ENCODE measurements at places on chromosomes 2 and 18.

DNA sequence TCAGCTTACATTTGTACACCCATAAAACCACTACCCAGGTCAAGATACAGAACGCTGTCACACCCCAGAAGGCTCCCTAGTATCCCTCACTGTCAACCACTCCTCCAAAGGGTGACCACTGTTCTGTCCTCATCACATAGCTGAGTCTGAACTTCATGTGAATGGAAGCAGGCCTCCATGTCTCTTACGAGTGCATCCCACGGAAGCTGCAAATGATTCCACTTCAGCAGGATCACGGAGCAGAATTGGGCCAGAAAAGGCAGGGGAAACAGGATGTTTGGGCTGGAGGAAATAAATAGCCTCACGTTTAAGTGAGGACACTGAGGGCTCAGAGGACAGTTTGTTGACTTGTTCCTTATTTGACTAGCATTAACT lies 38.4 kb downstream of the LBH start:
- no peak for DNase-seq

GRCh38 chr2:232088771-232089170 lies 127.3 kb downstream of the DIS3L2 start:
- no peak for DNase-seq

GRCh38 chr2:108548208-108549003 lies 14.1 kb downstream of the LIMS1 start:
- no peak for DNase-seq

GRCh38 chr2:37084797-37085196 lies 479 bp downstream of the GPATCH11 start:
- no peak for DNase-seq

DNA sequence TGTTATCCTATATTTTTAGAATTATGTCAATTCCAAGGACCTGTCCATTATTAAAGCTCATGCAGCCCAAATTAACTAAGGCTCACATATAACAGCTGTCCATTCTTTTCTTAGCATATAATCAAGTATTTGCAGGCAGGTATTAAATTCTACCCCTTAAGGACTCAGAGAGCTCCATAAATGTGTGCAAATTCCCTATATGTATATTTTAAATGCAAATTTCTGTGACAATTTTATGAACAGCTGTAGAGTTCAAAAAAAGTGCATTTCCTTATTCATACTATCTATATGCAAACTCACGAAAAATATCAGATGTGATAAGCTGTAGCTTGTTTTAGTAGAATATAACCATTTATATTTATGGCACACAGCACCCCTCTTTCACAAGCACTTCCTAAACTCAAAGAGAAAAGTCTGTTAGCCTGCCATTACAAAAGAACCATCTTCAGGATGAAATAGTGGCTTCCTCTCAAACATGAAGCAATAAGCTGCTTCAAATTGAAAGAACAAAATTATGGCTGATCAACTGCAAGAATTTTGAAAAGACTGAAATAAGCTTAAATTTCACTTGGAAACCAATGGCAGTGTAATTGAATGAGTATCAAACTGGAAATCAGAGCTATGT lies 155.0 kb upstream of the REG3G start:
- DNase-seq, result no peak

- no peak for DNase-seq
Measured at GRCh38 chr2:172326211-172326509, 101.2 kb upstream of the ITGA6 start.

DNA sequence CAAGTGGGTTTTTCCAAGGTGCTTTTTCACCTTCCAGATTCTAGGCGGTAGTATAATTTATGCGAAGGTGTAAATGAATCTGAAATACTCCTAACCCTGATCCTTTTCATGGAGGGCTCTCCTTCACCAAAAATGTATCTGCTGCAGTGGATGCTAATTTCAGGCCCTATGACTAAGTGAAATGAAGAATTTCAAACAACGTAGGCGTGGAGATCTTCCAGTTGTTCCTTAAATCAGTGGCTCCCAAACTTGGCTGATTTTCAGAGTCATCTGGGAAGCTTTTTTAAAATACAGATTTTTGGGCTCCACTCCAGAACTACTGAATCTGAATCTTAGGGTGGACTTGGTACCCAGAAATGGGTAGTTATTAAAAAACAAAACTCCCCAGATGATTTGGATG lies 5.5 kb downstream of the GCKR start:
- DNase-seq, result no peak

- DNase-seq, result no peak
Measured at GRCh38 chr2:224333726-224334482, 68.0 kb downstream of the FAM124B start.

GRCh38 chr2:125479143-125479636 lies 1176.8 kb upstream of the GYPC start:
- DNase-seq, result no peak

GRCh38 chr2:169415233-169415748 lies 53.0 kb upstream of the LRP2 start:
- DNase-seq, result no peak

DNA sequence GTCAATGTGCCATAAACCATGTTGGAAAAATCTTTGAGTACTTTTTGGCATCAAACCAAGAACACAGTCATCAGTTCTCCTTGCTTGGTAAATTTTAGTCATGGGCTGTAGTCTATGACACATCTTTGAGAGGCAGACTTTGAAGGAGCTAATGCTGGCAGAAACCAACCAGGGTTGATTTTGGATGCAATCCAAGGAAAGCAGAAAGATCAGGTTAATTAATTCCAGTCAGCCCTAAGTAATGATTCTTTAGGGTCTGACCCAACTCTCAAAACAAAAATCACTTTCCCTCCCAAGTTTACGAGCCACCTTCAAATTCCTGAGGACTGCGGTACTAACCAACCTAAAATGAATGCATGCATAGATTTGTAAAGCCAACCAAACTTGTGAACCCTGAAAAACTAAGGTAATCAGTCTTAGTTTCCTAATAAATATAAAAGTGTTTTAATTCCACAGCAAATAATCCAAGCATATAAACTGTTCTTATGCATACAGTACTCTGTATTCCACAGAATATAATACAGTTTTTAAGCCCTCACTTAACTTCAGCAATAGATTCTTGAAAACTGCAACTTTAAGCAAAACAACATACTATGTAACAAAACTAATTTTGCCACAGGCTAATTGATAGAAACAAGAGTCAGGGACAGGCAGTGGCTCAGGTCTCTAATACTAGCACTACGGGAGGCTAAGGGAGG lies 22.0 kb downstream of the AP1S3 start:
- no peak for DNase-seq

GRCh38 chr18:33115476-33115875 lies 325.0 kb downstream of the CCDC178 start:
- no peak for DNase-seq

GRCh38 chr2:118806797-118807667 lies 40.4 kb downstream of the EN1 start:
- no peak for DNase-seq

DNA sequence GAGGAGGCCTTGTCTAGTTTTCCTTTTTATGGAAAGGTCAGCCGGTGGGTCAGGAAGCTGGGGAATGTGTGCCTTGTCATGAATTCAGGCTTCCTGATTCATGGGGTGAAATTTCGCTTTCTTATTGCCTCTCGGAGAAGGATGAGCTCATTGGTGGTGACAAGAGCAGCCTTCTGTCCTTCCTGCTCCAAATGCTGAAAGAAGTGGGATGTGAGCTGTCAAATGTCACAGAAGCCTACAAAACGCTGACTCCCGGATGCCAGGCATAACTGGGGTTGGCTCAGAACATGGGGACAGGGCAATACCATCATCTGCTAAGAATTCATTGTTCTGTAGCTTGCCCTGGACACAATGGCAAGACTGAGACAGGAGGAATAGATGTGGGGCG lies 55.8 kb upstream of the FAM136A start:
- DNase-seq, result no peak

DNA sequence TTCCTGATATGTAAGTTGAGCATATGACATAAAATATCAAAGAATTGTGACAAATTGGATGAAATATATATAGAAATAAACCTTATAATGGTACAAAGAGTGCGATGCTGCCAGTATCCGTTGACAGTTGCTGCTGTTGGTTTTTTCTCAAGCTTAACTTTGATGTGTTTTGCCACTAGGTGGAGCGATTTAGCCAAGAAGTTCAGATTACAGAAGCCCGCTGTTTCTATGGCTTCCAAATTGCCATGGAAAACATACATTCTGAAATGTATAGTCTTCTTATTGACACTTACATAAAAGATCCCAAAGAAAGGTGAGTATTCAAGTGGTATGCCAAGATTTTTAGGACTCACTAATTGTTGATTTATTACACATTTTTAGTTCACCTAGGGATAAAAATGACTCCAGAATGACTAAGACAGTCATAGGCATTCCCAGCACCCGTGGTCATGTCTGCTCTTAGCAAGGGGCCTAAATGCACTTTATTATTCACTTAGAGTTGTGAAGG lies 2.1 kb downstream of the RRM2 start:
- DNase-seq, result no peak

DNA sequence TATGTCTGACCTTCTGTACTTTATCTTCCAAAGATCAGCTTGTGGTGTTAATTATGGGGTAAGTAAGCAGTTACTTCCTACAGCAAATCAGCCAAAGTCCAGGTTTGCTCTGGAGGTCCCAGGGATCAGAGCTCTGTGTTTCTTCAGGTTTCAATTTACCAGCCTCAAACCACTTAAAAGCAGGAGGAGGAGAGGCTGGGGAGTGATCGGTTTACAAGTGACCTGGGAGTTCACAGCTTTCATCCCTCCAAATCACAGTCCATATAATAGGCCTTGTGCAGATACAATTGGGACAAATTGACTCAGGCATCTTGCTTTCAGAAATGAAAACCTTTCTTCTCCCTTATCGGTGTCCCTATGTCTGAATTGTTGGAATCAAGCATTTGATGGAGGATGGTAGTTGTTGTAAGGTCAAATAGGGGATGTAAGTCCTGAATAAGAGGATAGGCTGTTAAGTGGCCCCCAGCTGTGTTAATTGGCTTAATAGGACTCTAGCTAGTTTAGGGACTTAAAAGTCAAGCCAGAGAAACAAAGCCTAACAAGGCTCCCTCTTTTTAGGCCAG lies 188.0 kb upstream of the NT5C1B start:
- no peak for DNase-seq

GRCh38 chr2:144362401-144362800 lies 157.5 kb downstream of the ZEB2 start:
- DNase-seq, result no peak

DNA sequence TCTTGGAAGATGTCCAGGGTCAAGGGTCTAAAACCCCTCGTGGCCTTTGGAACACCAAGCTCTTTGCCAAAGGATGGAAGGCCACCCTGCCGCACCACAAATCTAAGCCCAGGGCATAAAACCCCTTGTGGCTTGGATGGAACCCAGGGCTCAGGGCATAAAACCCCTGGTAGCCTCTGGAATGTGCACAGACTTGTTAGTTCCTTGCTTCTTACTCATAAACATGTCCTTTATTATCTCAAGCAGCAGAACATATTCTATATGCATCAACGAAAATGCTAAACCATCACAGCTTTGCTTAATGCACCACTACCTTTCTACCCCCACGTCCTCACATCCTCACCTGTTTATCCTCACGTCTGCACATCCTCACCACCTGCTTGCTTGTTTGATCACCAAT lies 998.0 kb downstream of the DSC3 start:
- no peak for DNase-seq

GRCh38 chr18:58727776-58728500 lies 56.7 kb downstream of the MALT1 start:
- no peak for DNase-seq

GRCh38 chr2:205283736-205284270 lies 398.5 kb upstream of the NRP2 start:
- no peak for DNase-seq

- no peak for DNase-seq
Measured at GRCh38 chr18:40407909-40408308, 1547.1 kb upstream of the PIK3C3 start.

- DNase-seq, result no peak
Measured at GRCh38 chr2:174326161-174327020, 8.4 kb upstream of the SP9 start.

DNA sequence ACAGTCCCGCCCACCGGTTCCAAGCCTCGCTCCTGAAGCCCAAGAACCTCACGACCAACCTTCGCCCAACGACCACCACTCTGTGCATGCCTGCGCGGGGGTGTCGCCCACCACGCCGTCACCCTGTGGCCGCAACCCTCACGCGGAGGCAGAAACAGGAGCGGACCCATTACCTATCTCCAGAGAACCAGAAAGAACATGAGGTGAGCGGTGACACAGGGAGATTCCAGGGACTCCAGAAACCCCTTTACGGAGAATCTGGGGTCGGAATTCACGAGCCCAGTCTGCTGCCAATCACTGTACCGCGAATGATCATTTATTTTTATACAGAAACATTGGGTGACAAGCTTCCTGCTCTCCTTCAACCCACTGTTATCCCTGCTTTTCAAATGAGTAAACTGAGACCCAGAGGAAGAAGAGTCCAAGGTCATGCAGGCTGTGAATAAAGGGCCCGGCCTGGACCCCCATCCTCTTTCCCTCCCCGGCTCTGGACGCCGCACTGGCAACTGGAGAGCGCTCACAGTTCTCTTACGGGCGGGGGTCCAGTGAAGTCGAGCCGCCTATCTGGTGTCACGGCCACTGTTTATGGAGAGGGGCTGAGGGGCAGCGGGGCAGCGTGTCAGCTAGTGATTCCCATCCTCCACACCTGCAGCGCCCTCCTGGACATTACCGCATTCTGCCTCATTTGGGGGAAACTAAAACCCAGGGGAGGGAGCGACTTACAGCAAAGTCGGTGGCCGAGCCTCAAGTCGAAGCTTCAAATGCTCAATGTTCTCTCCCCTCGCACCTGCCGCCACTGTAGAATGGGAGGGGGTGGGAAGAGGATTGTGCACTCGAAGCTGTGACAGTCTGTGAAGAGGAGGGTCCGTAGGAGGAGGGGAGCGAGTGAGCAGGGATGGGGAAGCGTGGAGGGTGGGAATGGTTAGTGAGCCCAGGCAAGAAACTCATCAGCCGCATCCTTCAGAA lies 723 bp upstream of the SLC30A3 start:
- no peak for DNase-seq

DNA sequence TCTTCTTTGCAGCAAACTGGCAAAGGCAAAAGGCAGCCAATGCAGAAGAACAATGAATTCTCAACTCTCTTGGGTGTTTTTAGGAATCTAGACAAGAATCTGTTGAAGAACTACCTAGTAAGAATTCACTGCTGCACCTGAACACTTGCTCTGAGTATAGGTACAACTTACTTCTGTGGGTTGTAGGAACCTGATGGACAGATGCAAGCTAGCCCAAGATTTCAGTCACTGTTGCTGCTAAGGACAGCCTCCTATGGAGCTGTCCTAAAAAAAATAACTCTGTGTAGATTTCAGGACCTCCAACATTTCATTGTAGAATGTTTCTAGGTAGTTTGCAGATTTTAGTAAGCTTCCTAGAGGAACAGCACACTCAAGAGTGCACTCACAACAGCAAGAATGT lies 363.5 kb downstream of the CBLN2 start:
- no peak for DNase-seq
